GM23338 (cell line): ENCODE measurements at places on chromosomes 12 and 14.
A peak's percentile ranks its signal among the peaks of the same experiment; 100 is the strongest.

DNA sequence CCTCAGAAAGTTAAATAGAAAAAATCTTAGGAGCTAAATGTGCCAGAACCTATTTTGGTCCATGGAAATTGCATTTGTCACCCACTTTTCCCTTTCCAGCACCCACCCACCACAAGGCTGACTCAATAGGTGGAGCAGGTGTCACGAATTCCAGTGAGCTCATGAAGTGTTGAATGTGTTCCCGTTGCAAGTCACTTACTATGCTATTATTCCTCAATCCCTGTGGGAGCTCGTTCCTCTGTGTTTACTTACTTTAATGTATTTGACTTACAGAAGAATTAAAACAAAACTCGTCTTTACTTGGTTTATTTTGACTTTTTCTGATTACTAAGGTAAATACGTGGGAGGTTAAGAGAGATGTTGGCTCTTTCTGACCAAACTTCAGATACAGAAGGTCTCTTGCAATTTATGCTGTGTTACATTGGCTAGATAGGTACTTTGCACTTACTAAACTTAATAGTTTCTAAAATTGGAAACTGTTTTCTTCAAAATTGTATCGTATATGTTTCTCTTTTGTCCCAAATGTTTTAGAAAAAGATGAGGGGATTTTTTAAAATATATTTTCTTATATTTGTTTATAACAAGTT is 269.4 kb upstream of the NOVA1 start:
- DNase-seq = peak; percentile 30

DNA sequence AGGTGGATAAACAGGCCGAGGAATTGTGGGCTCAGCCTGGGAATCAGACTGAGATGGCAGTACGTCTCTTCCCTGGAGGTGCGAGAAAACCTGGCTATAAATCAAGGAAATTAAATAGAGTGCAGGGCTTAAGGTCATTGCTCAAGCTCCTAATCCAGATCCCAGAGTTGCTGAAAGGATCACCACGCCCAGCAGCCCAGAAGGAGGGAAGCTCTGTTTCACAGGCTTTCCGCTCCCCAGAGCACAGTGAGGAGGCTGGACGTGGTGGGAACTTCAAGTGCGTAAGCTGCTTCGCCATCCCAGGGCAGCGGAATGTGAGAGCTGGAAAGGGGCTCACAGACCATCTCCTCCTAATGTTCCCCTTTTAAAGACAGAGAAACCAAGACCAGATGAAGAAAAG is 651.6 kb upstream of the TBX3 start:
- no peak for DNase-seq

- DNase-seq = no peak
These were observed 257.0 kb upstream of the MGAT4C start for GRCh38 chr12:86513226-86513625.

GRCh38 chr12:6605421-6606330 is 1.5 kb downstream of the CHD4 start:
- peak; percentile 82 for DNase-seq

DNA sequence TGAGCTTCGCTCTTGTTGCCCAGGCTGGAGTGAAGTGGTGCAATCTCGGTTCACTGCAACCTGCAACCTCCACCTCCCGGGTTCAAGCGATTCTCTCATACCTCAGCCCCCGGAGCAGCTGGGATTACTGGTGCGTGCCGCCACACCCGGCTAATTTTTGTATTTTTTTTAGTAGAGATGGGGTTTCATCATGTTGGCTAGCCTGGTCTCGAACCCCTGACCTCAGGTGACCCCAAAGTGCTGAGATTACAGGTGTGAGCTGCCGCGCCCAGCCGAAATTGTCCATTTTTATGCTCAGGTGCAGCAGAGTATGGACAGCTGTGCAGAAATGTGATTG is 19.2 kb upstream of the CYP46A1 start:
- no peak for DNase-seq

DNA sequence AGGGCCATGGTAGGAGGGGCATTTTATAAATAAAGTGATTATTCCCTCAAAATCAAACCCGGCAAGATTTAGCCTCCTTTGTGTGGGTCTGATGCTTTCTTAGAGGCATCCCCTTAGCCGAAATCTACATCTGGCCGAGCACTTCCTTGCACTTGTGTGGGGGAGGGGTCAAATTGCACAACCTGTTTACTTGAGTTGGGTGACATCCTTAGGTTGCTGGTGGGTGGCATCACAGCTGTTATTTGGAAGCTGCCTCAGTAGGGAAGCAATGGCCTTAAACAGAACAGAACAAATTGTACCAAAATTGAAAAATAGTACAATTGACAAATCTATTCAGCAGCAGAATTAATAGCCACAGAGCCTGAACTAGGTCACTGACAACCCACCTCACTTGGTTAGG is 546.1 kb downstream of the SNAPC1 start:
- peak; percentile 15 for DNase-seq

GRCh38 chr12:2664721-2665577 is 129.8 kb upstream of the FKBP4 start:
- no peak for DNase-seq

DNA sequence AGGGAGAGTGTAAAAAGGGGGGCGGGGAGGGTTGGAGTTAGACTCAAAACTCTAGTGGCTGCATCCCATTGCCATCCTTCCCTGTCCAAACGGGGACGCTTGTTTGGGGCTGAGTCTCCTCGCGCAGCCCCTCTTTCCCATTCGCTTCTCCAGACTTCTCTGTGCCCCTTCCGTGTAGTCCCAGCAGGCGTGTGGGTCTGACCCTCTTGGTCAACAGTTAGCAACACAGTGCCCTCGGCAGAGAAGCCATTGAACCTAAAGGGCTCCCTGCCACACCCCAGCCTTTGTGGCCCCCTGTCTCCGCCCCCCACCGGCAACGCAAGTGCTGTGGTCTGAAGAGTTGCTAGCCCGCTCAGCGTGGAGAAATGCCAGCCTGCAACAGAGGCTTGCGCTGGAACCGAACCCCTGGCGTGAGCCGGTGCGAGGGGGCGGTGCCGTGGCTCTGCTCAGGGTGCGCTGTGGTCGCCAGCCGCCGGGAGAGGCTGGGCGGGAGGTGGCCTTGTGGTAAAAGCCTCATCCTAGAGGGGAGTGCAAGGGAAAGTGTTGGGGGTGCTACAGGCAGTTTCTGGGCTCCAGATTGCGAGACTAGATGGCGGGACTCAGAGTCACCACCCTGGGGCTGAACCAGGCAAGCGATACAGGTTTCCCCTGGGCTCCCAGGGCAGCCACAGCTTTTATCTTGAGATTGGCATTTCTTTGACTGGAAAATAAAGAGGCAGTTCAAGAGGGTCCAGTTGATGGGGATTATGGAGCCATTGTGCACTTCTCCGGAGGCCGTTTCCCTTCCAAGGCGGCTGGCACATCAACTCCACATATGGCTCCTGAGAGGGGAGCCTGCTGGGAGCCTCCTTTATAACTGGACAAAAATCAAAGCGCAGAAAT is 2.1 kb downstream of the PLXNC1 start:
- peak; percentile 46 for DNase-seq

- DNase-seq = no peak
These were observed 85.9 kb upstream of the REP15 start for GRCh38 chr12:27610374-27610773.
